Cardiac muscle cell (in vitro differentiated cells and primary cell): ENCODE measurements at places on chromosomes 6 and 20.

DNA sequence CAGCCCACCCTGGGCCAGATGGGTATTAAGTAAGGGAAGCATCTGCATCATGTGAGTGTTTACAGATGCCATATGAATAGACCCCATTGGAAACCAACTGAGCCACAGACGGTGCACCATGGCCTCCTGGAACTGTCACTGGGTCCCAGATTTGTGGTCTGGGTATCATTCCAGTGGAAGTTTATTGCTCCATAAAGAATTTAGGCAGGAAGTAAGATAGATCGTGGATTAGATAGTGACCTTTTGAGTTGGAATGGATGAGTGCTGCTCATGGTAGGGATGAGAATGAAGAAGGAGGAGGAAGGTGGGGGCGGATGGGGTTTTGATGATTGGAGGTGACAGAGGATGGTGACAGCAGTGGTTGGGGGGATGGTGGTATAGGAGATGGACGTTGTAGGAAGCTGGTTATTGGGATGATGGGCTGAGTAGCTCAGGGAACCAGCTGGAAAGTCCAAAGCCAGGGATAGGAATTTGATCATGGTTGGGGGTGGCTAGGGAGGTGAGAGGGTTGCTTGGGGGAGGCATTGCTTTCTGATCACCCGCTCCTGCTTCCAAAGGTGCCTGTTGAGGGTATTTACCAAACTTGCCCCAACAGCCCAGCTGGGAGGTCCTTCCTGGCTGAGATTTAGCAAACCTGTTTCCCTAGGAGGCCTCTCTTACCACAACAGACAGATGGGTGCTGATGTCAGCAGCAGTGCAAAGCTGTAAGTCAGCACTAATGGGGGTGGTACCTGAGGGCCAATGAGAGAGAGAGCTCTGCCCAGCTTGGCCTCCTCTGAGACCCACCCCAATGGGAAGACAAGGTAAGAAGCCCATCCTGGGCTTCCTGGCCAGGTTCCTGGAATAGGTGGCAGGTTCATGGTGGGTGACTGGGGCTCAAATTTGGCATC is 78.0 kb downstream of the VEGFA start:
- no peak for DNase-seq

DNA sequence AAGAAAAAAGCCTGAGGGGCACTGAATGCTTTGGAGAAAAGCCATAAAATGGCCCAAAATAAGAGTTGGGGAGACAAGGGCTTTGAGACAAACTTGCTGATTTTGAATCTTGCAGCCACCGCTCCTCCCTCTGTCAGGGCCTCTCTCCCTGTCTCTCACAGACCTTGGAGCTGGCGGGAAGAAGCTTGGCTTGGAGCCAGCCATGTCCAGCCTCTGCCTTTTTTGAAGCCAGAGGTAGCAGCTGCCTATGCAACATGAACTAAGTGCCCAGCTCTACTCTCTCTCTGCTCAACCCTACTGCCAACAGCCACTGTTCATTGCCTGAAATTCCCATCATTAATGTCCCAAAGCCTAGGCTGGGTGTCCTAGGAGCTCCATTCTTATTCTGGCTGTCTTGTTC is 63.7 kb upstream of the CTNNBL1 start:
- no peak for DNase-seq

DNA sequence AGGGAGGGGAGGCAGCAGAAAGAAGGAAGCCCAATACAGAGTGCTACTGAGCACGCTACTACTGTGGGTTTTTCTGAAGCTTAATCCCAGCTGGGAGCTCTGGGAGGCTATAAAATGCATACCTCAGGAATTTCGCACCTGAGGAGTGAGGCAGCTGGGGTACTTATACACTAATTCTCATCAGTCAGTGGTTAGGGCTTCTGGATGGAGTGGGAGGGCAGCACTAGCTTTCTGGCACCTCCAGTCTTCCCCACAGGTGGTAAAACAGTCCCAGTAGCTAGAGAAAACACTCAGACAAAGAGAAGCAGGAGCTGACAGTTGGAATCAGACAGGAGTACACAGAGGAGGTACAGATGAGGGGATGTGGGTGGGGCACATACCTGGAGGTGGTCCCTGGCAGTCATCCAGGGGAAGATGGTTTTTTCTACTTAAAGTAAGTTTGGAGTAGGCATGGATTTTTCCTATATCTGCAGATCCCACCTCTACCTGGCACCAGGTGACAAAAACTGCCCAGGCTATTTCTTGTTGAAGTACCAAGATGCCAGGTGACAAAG is 37.8 kb downstream of the CPXM1 start:
- DNase-seq, result no peak

GRCh38 chr6:6724539-6725467 is 136.3 kb downstream of the LY86 start:
- peak; percentile 90 for DNase-seq

GRCh38 chr20:48333707-48334106 is 494.1 kb downstream of the PREX1 start:
- DNase-seq, result no peak

GRCh38 chr6:324116-324728 is 31.9 kb downstream of the DUSP22 start:
- DNase-seq, result no peak

GRCh38 chr6:131937226-131937625 is 13.9 kb downstream of the CCN2 start:
- no peak for DNase-seq

DNA sequence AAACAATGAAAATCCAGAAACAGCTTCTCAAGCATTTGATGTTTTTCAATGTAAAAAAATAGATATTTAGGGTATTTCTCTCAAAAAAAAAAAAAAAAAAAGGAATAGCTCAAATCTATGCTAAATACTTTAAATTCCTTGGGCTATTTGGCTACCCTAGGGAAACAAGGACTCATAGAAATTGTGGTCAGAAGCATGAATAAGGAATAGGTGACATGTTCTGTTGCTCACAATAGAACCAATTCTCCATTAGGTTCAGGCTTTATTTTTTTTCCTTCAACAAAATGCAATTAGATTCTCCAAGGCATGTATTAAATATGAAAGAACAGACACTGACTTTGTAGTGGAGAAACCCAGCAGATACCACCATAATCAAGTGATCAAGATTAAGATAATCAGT is 904.3 kb upstream of the FLRT3 start:
- no peak for DNase-seq

DNA sequence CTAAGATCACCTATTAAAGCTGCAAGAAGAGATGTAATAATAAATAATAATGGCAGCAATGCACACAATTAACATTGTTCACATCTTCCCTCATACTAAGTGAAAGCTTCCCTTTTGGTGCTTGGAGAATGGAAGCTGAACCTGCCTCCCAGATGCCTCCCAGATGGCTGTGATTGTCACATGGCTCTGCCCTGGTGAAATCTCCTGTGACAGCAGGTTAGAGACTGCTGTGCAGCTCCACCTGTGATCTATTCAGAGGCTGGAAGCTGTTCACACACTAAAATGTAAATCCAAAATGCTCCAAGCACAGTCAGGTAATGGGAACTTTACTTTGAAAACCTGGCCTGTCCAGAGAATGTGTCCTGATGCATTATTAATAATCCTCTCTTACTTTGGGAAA is 41.7 kb upstream of the RGS17 start:
- DNase-seq, result no peak

DNA sequence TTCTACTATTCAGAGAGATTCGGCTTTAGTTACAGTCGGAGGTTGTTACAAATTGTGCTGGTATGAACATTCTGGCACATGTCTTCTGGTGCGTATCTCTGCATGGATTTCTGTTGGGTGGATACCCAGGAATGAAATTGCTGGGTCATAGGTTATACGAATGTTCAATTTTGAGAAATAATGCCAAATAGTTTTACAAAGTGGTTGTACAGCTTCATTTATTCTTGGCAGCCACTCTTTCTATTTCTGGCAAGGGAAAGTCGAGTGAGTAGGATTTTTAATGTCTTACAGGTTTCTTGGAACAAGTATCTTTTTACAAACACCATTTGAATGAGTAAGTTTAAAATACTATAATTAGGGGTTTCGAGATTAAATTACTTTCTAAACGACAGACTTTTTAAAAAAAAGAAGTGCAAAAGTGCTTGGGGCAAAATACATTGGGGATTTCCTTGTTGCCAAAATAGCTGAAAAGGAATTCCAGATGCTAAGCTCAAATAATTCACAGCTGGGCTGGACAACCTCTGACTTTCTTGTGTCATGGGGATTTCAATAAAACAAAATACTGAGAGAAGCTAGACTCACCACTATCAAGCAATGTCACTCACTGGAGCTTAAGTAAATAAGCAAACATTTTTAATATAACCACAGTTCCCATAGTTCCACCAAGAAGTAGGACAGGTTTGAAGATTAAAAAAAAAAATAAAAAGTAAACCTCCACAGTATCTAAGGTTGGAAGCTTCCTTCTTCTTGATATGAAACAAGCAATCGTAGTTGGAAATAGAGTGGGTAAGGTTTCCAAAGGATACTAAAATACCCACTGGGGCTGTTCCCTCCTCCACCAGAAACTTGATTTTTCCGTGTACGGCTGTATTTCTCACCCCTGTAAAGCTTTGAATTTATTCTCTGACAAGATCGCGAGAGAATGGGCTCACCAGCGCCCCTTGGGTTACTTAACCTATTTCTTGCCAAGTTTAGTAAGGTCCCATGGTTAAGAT is 21.6 kb upstream of the GFOD1 start:
- DNase-seq, result no peak

DNA sequence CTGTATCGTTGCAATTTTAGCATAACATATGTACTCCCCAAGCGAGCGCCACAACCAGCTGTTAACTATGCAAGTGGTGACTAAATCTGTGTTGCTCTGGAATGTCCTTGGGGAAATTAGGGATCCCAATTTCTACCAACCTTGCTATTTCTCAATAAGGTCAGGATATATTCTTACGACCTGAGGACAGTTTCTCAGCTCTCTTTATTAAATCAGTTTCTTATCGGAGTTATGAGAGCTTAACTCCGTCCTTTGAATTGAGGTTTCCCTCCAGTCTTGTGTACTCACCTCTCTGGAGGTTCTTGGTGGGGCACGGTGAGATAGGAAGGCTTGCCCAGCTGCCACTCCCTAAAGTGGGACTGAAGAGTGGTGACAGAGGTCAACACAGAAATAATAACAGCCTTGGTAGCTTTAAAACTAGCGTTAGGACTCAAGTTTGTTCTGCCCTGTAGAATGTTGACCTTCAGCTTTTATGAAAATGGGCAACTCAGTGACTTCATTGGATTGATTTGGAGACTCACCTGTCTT is 694 bp downstream of the MRPS18B start:
- peak; percentile 33 for DNase-seq

DNA sequence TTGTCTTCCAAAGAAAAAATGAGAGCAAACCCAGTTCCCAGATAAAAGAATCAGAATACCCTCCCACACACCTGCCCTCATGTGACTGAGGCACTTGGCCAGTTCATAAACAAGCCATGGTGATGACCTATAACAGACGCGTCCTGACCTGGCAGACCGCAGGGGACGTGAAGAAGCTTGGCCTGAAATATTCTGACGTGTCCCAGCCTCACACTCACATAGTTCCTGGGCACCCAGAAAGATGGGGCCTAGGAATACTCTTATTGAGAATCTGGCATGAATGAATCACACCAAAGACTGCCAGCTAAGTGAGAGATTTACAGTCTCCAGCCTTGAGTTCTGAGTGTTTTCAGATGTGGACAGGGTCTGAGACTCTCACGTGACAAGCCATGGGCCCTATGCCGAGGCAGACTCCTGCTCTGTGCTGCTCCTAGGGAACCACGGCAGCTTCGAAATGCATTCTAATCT is 17.2 kb upstream of the MAP3K4 start:
- DNase-seq, result peak; percentile 55

- no peak for DNase-seq
These were observed 260.0 kb downstream of the FARS2 start for GRCh38 chr6:5521322-5521721.

- peak; percentile 90 for DNase-seq
These were observed at the start of gene MAP1LC3A for GRCh38 chr20:34558320-34559218. MAP1LC3A (plus strand) TSS chr20:34558718; CDS start chr20:34558869, 151 bp downstream.

DNA sequence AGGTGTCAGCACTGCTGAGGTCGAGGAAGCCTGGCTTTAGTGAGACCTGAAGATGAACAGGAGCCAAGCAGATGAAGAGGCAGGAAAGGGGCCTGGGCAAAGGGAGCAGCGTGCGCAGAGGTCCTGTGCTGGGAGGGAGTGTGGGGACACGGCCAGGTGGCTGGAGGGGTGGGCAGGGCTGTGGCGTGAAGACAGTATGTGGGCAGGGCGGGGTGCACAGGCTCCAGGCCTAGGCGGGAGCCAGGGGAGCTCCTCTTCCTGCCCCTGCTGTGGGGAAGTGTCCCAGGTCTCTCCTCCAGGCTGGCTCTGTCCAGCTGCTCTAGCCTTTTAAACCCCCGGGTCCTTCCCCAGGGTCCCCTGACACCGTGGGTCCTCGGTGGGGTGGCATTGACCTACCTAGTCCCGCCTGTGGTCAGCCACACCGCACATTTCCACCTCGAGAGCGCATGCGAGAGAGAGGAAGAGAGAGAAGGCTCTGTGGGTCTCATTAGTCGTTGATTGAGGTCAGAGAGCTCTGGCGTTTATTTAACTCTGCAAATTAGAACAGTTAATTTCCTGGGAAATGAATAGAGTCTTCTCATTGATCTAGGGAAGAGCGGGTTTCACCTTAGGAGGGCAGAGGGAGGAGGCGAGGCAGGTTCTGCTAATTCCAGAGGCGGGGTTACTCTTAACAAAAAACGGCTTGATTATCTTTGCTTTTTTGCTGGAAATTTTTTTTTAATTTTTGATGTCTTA is 68.8 kb downstream of the CDH4 start:
- no peak for DNase-seq

DNA sequence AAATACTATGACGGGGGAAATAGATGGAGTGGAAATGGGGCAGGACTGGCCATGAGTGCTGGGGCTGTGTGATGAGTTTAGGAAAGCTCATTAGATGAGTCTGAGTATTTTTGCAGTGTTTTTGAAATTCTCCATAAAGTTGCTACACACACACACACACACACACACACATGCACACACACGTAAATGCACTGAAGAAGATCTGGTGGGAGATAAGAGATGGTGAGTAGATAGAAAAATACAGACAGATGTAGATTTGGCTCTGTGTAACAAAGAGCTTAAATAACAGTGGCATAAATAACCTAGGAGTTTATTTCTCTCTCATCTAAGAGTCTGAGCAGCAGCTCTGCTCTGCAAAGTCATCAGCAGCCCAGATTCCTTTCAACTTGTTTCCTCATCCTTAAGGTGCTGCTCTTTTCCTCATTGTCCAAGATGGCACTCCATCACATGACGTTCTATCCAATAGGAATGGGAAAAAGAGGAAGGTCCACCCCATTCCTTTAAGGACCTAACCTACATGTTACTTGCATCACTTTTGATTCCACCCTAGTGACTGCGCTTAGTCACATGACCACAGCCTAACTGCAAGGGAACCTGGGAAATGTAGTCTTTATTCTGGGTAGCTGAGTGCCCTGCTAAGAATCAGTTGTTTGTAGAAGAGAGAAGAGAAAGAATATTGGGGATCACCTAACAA is 76.4 kb downstream of the EYA2 start:
- peak; percentile 35 for DNase-seq

DNA sequence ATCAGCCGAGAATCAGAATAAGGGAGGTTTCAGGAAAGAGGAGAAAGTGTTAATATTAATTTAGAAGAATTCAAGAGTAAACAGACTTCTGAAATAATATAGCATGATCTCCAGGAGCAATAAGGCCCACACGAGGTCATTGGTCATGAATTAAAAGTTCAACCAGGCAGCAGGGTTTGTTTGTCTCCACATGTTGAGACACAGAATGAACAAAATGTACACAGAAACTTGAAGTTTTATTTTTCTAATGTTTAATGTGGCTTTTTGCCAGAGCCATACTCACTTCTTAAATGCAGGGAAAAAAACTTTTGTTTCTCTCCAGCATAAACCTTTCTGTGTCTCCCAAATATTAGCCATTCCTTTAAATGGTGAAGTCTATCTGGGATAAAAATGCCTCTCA is 504.5 kb downstream of the HDGFL1 start:
- DNase-seq, result no peak

- DNase-seq, result no peak
These were observed 25.3 kb upstream of the PYGB start for GRCh38 chr20:25222461-25223178.
